ENCODE measurements at places on chromosomes 7 and 10.

GRCh38 chr10:95832216-95833041 lies 75.3 kb upstream of the CC2D2B start:
- DNase-seq: peak; percentile 2

GRCh38 chr10:91271886-91272285 lies 51.4 kb downstream of the PCGF5 start:
- DNase-seq: no peak

- DNase-seq: no peak
These were observed 30.4 kb downstream of the NRCAM start for GRCh38 chr7:108425714-108426275.

DNA sequence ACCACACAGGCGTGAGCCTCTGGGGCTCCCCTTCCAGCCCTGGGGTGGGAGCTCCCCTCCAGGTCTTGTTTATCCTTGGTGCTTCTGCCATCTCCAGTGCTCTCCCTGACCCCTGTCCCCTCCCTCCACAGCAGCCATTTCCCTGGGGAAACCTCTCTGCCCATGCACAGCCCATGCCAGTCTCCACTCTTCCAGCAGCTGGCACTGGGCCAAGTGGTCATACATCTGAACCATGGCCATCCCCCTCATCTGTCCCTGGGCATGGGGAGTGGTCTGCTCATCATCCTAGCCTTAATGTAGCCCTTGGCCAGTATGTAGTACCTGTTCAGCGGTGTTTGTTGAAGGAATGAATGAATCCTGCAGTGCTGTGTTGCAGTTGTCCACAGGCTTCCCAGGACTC lies 172.4 kb upstream of the ZNF32 start:
- DNase-seq: no peak

GRCh38 chr10:124588736-124589490 lies 127.3 kb downstream of the LHPP start:
- no peak for DNase-seq

DNA sequence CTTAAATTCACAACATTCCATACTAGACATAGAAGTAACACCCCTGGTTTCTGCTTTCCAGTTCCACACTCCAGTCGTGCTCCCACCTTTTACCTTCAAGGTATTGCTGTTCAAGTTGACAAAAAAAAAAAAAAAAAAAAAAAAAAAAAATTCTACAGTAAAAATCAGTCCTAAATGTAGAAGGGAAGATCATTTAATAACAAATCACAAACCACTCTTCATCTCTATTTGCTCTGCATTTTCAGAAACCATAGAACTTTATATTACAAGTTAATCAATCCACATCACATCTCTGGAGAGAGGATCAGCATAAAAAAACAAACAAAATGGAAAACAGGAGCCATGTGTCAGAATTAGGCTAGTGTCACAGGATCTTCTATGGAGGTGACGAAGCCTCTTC lies 206.3 kb upstream of the KLF14 start:
- DNase-seq: no peak

DNA sequence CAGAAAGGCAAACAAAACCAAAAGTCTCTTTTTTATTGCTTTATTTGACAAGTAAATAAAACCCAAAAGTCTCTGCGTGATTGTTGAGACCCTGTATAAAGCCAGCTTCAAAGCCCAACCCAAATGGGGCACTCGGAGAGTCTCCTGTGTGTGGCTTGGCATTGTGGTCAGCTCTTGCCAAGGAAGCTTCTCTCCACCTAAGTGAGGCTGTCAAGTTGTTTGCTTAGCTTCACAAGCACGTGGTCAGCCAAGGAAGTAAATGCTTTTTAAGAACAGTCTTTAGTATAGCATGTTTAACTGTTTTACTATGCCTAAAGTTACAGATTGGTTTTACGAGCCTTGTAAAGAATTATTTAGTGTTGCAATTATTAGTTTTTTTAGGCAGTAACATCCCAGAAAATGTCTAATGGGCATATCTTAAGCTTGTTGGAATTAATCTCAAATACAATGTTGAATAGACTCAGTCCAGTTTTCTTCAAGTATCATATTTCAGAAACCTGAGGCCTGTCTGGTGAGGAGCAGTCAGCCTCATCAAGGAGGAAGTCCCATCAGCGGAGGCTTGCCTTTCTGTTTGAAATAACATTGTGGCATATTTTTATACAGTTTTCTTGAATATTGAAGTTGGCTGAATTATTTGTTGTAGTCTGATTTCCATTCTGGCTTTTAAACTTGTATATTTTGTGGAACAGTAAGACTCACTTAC lies 144.3 kb downstream of the ANKRD30A start:
- DNase-seq: no peak

DNA sequence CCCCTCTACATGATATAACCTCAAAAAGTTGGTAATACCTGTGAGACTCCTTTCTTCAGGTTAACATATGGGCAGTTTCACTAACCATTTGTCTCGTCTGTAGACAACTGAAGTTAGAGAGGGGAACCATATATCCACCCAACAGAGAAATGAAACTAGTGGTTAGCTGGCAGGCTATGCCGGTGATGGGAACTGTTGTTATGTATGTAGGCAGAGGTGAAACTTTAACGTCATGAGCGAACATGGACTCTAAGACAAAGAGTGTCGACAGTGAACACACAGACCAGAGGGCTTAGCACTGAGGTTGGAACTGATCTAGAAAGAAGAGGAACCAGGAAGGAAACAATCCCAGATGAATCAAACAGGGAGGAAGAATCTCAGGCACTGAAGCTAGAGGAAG lies 112.4 kb downstream of the ELMO1 start:
- DNase-seq: no peak

DNA sequence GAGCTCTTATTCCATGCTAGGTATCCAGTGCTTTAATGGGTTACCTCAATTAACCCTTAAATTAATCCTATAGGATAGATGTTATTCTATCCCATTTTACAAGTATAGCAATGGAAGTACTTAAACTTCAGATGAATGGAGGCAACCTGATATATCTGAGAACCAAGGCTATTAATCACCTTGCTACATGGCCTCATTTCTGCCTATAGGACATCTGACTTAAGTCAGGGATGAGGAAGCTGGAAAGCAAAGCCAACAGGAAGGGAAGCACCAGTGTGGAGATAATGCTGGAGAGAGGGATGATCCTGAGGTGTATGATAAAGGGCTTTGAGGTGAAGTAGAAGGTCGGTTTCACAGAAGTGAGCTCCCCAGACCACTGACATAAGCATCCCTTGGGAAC lies 132.3 kb downstream of the CHN2 start:
- DNase-seq: no peak

- DNase-seq: no peak
These were observed 29.0 kb downstream of the FGFBP3 start for GRCh38 chr10:91880310-91880709.

DNA sequence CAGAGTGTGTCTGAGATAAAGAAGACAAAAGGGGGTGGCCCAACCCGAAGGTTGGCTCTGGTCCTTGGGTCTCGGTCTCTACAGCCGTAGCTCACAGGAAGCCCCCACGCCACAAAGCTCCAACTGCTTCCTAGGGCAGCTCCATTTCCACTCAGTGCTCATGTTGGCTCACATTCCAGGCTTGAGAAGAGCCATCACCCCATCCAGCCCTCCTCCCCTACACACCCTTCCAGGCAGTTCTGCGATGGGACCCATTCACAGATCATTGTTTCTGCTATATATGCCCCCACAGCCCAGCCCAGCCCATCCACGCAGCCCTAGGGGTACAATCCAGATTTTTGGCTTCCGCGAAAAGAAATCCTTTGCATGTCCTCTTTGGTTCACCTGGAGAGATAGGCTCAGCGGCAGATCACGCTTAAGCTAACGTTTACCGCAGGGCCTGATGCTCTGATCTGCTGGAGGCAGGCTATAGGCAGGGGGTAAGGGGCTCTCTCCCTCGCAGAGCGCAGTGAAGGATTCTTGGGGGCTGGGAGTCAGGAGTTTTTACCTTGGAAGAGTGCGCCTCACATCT lies 6.2 kb upstream of the HOXA11 start:
- no peak for DNase-seq

GRCh38 chr10:72109636-72110157 lies 21.3 kb upstream of the SPOCK2 start:
- no peak for DNase-seq

DNA sequence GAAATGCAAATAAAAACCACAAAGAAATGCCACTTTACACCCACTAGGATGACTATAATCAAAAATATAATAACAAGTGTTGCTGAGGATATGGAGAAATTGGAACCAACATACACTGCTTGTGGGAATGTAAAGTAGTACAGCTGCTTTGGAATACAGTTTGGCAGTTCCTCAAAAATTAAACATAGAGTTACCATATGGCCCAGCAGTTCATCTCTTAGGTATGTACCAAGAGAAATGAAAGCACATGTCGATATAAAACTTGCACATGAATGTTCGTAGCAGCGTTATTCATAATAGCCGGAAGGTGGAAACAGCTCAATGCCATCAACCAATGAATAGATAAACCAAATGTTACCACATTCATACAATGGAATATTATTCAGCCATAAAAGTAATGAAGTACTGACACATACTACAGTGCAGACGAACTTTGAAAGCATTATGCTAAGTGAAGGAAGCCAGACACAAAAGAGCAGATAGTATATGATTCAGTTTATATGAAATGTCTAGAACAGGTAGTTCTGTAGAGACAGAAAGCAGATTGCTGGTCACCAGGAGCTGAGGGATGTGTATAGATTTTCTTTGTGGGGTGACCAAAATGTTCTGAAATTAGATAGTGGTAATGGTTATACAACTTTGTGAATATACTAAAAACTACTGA lies 12.4 kb downstream of the BCAP29 start:
- no peak for DNase-seq

DNA sequence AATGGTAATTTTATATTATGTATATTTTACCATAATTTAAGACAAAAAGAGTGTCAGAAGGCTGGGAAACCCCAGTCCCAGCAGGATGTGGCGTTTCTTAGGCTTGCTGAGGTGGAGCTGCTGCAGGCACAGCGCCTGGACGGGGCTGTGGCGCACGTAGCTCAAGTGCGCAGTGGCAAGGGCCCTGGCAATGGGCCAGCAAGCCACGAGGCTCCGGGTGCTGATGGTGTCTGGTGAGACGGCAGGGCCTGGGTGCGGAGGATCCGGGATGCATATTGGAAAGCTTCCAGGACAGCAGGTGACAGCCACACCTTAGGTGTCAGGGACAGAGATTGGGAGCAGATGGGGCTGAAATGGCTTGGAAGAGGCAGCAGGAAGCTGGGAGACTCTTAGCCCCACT lies 37.2 kb downstream of the CLEC2L start:
- DNase-seq: no peak

DNA sequence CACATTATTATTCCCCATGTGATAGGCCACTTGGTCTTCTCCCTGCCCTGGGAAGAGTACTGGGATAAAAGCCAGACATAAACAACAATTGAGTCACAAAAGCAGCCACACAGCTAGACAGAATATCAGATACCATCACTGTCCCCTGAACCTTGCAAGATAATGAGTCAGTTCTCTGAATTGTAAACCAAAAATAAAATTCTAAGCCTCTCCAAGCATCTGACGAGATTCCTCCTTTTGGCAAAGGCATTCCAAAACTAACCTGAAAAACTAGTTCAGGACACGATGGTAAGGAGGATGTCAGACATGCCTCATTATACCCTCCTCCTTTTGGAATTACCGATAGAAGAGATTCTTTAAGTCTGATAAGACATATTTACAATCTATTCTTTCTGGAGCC lies 450.7 kb downstream of the HTR7 start:
- DNase-seq: no peak

GRCh38 chr7:112580717-112581435 lies 100.1 kb downstream of the LSMEM1 start:
- DNase-seq: no peak

- no peak for DNase-seq
These were observed 180.5 kb upstream of the PDE1C start for GRCh38 chr7:32250471-32251260.

- DNase-seq: no peak
These were observed 4.8 kb upstream of the EVX1 start for GRCh38 chr7:27237735-27238334.

- no peak for DNase-seq
These were observed 165.4 kb upstream of the RNF32 start for GRCh38 chr7:156475179-156475578.

DNA sequence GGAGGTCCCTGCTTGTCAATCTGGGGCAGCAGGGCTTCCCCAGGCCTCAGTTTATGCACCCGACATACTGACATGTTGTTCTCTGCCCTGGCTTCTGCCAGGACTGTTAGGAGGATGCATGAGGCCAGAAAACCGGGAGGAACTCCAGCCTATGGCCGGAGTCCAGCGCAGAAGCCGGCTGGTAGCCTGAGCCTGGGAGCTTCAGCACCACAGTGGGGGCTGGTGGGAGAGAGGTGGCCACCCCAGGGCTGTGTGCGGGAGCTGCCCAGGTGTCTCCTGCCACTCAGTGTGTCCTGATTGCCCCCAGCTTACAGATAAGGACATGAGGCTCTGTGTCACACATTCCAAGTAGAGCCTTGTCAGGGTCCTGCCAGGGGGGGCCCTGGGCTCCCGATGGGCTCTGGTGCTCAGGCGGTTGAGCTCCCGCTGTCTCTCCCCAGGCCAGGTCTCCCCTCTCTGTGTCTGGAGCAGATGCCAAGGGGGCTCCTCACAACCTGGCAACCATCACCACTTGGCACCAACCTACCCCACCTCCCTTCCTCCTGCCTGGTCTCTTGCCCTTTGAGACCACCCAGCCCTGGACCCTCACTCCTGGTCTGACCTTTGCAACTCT lies 32.3 kb downstream of the PPIF start:
- DNase-seq: no peak

DNA sequence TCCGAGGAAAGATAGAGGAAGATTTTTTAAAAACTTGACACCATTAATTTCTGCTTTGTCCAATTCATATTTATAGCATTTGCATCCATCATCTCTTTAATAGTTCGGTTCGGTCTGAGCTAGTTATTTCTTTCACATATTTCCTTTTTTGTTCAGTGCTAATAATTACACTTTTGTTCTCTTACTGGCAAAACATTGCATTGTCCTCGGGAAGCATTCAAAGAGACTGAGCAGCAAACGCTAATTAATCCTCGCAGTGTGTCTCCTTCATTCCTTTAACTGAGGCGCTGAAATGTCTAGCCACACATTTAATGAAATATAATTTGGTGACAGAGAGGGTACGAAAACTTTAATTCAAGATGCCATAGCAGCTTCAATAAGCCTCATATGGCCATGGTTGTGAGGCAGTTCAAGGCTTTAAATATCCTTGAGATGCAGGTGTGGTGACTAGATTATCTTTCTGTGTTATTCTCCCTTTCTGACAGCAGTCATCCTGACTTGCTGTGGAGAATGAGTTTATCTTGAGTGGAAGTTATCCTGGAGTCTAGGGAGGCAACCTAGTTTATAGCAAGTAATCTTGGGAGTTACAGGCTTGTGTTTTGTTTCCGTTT lies 431.4 kb downstream of the SDK1 start:
- no peak for DNase-seq

- no peak for DNase-seq
These were observed 455.0 kb downstream of the GFRA1 start for GRCh38 chr10:115818012-115818411.

All from activated T-helper 1 cell treated with anti-CD3 and anti-CD28 coated beads, Interleukin-2, amount 50 U/mL, for 16 hours (primary cell).